Naive thymus-derived CD4-positive, alpha-beta T cell (primary cell): ENCODE measurements at places on chromosomes 16 and 17.
A peak's percentile ranks its signal among the peaks of the same experiment; 100 is the strongest.

DNA sequence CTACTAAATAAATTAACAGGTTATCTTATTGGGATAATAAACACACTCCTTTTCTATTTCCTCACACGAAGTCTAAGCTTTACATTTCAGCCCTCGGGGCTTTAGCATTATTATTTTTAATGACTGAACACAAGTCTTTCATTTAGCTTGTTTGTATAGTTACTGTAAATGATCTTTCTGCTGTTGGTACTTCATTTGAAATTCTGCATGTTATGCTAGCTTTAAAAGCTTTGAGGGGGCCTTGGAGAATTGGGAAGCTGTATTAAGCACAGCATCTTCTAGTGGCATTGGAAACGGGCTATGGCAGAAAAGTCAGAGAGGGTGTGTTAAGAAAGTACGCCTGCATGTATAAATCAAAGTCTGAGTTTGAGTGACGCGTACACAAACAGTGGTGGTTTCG is 243.7 kb downstream of the FTO start:
- DNase-seq = no peak

DNA sequence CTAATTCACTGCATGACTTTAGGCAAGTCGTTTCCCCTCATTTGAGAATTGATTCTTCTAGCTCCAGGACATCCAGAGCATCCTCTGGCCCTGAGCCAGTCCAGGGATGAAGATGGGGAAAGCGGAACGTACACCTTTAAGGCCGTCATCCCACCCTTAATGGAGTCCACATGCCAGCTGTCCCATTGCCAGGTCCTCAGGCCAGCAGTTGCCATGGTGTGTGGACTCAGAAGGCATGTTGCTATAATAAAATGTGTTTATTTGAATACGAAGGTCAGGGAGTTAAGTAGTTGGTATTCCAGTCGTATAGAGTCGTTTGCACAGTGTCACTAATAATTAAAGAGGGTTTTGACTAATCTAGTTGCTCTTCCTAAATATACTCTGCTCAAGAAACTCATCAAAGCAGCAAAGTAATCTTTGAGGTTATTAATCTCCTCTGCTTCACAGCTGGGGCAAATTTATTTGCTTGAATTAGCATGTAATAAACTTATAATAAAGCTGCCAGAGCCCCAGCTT is 30.4 kb downstream of the CCDC182 start:
- DNase-seq = no peak

DNA sequence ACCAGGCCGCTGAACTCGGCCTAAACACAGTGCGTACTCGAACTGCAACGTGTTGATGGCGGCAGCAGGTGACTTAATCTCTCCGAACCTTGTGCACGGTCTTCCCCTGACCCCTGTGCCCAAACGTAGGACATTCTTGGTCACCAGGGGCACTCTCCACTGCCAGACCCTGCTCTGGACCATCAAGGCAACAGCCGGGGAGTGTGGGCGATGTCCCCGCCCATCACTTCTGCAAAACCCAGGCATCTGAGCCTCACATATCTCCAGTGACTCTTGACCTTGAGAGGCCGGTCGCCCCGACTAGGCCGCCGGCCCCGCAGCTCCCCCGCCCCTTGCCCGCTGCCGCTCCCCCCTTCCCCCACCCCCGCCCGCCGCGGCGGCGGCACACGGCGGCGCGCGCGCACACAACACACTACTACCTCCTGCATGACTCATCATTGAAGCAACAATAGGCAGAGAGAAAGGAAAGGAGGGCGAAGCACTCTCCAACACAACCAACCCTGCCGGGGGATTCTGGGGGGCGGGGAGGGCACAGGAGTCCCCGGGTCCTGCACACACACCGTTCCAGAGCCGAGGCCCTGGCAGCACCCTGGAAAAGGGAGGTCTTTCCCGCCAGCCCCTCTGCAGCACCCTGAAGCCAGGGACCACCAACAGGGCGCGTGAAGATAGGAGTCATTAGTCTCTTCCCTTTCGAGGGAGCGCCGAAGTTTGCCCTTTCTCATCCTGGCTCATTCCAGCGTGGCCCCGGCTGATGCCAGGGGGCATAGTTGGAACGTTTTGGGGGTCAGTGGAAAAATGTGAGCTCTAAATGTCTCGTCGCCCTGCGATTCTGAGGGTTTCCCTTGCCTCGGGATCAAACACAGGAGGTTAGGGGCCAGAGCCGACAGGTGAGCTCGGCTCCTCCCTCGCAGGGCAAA is 1.9 kb downstream of the MNT start:
- DNase-seq = peak; percentile 51

- DNase-seq = no peak
These were observed 79.7 kb upstream of the RCVRN start for GRCh38 chr17:9984768-9985167.

DNA sequence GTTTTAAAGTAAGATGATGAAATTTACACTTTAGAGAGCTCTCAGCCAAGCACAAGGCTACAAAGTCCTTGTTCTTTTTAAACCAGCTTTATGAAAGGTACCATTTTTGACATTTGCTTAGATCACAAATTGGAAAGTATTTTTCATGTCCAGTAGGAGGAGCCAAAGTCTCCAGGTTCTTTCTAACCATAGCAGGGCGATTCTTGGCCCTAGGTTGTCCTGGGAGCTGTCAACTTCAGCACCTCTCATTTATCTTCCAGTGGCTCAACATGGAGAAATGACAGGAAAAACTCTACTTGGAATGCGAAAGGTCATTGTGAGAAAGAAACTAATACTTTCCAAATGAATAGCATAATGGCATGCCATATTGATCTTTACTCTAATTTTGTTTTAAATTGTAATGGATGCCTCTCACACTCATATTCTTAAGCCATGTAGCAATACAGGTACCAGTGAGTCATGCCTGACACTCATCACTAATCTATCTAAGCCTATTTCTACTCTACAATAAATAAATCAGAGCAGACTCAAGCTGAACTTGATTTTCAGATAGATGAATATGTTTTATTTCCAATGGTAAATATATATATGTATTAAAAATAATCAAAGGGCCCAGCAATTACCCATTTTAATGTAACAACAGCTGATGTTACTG is 919.1 kb upstream of the EEF2KMT start:
- no peak for DNase-seq

DNA sequence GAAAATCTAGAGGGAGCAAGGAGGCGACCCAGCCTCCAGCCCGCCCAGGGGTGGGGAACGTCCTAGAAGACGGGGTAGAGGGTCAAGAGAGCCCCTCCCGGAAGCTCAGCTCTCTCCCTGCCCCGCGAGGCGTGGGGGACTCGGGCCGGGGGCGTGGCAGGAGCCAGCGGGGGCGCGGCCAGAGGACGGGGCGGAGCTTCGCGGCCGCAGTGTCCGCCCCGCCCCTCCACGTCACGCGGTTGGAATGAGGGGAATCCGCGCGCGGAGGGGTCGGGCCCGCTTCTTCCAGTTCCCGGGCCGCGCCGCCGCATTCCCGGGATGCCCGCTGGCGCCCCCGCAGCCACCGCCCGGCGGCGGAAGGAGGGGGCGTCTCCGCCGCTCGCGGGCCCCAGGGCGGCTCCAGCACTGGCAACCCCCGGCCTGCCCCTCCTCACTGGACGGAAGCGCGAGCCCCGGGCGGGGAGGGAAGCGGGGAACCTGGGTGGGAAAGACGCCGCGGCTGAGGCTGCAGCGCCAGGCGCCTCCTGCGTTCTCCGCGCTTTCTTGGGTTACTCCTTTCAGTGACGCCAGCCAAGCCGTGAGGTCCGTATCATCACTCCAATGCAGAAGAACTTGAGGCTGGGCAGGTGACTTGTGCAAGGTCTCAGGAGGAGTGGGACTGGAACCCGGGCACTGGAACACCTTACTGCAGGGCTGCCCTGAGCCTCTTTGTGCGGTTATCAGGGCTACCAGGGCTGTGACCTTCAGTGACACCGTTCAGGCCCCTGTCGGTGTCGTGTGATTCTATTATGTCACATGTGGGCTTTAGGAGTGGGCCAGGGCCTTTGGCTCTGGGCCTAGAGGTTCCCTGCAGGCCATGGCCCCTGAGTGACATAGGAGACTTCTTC is 4.3 kb downstream of the MYO1C start:
- DNase-seq = peak; percentile 65

- no peak for DNase-seq
These were observed 19.3 kb downstream of the B9D1 start for GRCh38 chr17:19343256-19343630.

DNA sequence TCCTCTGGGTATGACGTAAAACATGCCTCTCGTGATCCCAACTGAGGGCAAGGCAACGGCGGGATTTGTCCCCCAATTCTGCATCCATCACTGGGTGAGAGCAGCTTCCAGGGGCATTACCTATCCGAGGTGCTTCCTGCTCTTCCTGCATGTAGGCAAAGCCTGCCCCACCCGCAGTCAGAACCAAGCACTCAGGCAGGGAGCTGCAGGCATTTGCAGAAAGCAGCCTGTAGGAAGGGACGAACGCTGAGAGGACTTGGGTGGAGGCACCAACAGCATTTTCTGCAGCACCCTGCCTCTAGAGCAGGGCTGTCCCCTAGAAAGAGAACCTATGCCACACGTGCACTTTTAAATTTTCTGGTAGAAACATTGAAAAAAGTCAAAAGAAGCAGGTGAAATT is 5.5 kb downstream of the BCO1 start:
- DNase-seq = no peak

- DNase-seq = no peak
These were observed 89.5 kb downstream of the SNX29 start for GRCh38 chr16:12065866-12066545.

- DNase-seq = no peak
These were observed 37.2 kb upstream of the GAN start for GRCh38 chr16:81277541-81278080.

- no peak for DNase-seq
These were observed 49.8 kb upstream of the CHMP6 start for GRCh38 chr17:80941743-80942422.

GRCh38 chr17:44599298-44600175 is 42.3 kb downstream of the FZD2 start:
- DNase-seq = no peak

- no peak for DNase-seq
These were observed 61.4 kb downstream of the CREBBP start for GRCh38 chr16:3819175-3819527.

GRCh38 chr17:36514856-36515255 is 19.8 kb downstream of the MYO19 start:
- no peak for DNase-seq

GRCh38 chr17:15967706-15968399 is 22.9 kb downstream of the ADORA2B start:
- no peak for DNase-seq

GRCh38 chr16:3787924-3788661 is 70.8 kb upstream of the TRAP1 start:
- no peak for DNase-seq

GRCh38 chr16:2149630-2150417 is 1.4 kb downstream of the RAB26 start:
- DNase-seq = no peak

DNA sequence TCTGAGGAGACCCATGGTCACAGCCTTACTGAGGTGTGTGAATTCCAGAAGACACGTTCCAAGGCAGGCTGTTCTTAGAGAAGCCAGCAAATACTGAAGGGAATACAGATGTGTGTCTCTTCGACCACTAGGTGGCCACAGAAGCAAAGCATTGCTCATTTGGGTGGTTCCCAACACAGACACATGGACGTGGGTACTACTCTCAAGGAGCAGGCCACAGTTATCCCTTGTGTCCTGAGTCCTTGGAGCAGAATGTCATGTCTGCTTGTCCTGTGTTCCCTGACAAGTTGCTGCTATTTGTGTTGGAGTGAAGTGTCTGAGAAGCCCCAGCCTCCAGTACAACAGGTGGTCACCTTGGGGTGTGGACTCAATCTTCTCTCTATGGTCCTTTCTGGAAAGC is 30.3 kb downstream of the HMOX2 start:
- DNase-seq = peak; percentile 67

DNA sequence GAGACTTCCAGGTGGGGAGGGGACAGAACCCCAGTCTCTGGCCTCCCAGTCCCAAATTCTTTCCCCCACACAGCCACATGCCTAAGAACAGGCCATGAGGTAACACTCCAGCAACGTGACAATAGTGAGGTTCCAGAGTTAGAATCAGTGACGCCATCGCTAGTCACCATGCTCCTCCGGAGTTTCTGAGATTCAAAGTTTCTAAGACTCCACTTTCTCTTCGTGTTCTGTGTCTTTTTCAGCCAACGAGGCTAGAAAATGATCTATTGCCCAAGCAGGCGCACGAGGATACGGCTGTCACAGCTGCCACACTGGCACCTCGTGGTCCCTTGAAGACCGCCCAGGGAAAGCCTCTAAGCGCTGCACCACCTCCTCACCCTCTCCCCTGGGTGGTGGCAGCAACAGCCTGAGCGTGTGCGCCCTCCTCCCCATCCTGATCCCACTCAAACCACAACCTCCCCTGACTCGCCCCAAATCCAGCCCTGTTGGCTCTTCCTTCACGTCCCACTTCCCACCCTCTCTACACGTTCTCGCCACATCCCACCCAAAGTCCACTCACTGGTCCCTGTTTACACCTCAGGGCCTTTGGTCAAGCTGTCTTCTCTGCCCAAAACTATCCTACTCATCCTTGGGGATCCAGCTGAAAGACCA is 1.0 kb downstream of the MCRIP1 start:
- peak; percentile 53 for DNase-seq

- no peak for DNase-seq
These were observed 2.5 kb upstream of the BANP start for GRCh38 chr16:87948735-87949070.

DNA sequence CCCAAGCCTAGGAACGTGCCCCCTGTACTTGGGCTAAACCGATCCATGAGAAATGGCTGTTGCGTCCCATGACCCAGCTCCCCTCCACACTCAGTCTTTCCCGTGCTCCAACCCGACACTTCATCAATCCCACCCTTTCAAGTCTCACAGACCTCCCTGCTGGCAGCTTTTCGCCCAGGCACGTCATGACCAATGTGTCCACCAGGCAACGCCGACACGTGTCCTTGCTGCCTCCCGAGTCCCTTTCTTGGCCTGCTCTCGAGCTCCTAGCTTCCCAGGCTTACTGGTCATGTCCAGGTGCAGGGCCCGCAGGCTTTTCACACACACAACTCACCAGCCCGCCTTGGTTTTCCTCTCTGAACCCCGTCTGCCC is 12.2 kb downstream of the MNT start:
- DNase-seq = no peak

GRCh38 chr17:40311575-40311974 is 2.6 kb downstream of the RARA start:
- DNase-seq = no peak

DNA sequence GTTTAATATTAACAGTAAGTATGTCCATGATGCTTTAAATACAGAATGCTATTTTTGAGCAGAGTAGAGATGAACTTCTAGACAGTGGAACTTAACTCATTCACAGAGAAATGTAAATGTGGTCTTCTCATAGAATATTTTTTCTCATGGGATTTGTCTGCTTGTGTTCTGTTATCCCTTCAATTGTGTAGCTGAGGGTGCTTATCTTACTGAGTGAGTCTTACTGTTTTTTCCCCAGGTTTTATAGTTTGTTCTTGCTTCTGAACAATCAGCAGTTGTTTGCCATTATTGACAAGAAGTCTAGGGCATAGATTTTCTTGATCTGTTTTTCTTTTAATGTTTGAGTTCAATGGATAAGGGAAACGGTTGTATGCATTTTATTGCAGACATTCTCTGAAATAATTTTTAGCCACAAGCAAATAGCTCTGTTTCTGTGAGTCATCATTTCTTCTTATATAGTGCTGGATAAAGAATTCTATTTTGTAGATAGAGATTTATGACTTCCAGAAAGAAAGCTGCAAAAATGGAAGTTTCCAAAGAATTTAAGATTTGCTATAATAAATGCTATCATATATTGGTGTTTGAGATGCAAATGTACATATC is 60.5 kb downstream of the NF1 start:
- no peak for DNase-seq
